ENCODE measurements at places on chromosomes 3 and 15. TPM values are rescaled to one million over a fixed set of nuclear protein-coding genes. Genes with fewer than 3 reads are reported as not detected.

MBNL1 gene
- 370 TPM for total RNA-seq

P2RY13 gene
- total RNA-seq, result not detected

CFAP91 gene
- total RNA-seq, result not detected

KCNMB3 gene
- 1.4 TPM for total RNA-seq

DNA sequence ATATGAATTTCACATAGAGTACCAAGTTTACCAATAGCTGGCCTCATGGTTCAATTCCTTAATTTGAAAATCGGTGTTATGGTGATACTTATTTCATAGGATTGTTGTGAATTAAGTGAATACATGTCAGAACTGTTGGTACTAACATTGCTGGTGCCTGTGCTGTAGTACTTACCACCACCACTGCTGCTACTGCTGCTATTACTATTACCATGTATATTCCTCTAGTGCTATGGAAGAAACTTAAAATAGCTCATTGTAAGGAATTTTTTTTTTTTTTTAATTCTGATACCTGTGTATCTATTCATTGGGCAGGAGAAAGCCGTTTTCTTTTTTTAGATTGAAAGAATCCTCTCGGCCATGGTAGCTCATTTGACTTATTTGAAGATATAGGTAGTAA lies 3.6 kb downstream of the FYTTD1 start:
- peaks cover 3% of the 10 kb centered on the region for H3K27me3 ChIP-seq
- peaks cover 41% of the 10 kb centered on the region for H3K4me1 ChIP-seq
- H3K27ac ChIP-seq, result no peak overlapping the region
- H3K36me3 ChIP-seq, result peaks cover 13% of the 10 kb centered on the region
- DNase-seq, result no peak

- DNase-seq, result no peak
- no peaks in the 10 kb centered on the region for H3K4me1 ChIP-seq
- no peak overlapping the region for H3K27ac ChIP-seq
- H3K27me3 ChIP-seq, result no peaks in the 10 kb centered on the region
- no peaks in the 10 kb centered on the region for H3K36me3 ChIP-seq
- no peak overlapping the region for H3K4me3 ChIP-seq
Measured at GRCh38 chr15:24696842-24697241, 21.3 kb downstream of the NPAP1 start.

DNA sequence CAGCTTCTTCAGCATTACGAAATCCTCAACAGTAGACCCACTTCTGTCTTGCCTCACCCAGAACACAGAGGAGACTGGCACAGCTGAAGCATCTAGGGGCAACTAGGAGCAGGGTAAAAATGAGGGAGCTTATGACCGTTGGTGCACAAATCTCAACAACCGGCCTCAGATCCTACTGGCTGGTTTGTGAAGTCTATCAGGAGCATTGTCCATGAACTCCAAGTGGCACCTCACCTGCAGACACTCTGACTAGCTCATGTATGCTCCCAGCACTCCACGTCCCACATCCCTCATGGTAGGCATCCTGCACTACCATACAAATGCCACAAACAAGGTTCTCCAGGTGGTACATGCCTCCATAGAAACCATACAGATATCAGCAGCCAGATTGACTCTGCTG lies 163.1 kb downstream of the TLE3 start:
- no peak overlapping the region for H3K27ac ChIP-seq
- peaks cover 2% of the 10 kb centered on the region for H3K36me3 ChIP-seq
- peak; percentile 16 for DNase-seq
- H3K27me3 ChIP-seq, result peaks cover 44% of the 10 kb centered on the region

DNA sequence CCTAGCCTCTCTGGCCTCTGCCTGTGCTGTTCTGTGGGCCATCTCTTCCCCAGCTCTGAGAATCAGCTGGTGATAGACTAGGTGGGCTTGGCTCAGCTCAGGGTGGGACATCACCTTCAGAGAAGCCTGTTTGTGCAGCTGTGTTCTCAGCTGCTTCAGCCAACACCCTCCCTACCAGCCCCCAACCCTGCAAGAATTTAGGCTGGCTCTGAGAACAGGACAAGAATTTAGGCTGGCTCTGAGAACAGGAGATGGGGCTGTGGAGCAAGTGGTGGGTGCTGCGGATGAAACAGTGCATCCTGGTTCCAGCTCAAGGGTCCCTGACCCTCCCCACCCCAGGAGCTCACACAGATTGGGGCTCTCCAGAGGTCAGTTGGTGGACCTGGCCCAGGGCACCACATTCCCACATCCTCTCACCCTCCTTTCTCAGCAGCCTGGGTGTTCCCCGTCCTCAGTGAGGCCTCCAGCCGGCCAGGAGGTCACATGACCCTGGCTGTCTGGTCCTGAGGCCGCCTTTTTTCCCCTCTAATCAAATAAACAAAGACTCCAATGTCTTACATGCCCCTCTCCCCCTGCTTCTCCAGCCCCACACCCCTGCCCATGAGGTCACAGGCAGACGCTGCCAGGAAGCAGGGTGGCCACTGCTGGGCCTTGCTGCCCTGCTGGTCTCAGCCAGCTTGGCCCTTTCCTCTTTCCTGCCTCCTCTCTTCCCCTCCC lies 14.9 kb downstream of the PLEKHO2 start:
- no peak overlapping the region for H3K4me3 ChIP-seq
- H3K36me3 ChIP-seq, result peaks cover 31% of the 10 kb centered on the region
- DNase-seq, result no peak
- peaks cover 40% of the 10 kb centered on the region for H3K4me1 ChIP-seq
- H3K27ac ChIP-seq, result peak overlapping the region; percentile 45
- no peaks in the 10 kb centered on the region for H3K27me3 ChIP-seq

GRCh38 chr15:61112231-61112630 lies 116.9 kb downstream of the RORA start:
- no peak for DNase-seq
- H3K27me3 ChIP-seq, result peaks cover 22% of the 10 kb centered on the region
- H3K36me3 ChIP-seq, result no peaks in the 10 kb centered on the region
- H3K4me1 ChIP-seq, result no peaks in the 10 kb centered on the region

GRCh38 chr15:52255935-52256334 lies 39.7 kb downstream of the MYO5C start:
- H3K27me3 ChIP-seq, result no peaks in the 10 kb centered on the region
- H3K4me1 ChIP-seq, result peaks cover 45% of the 10 kb centered on the region
- H3K4me3 ChIP-seq, result no peak overlapping the region
- no peaks in the 10 kb centered on the region for H3K36me3 ChIP-seq

- peak; percentile 77 for DNase-seq
- H3K4me1 ChIP-seq, result peaks cover 76% of the 10 kb centered on the region
- peaks cover 11% of the 10 kb centered on the region for H3K36me3 ChIP-seq
- no peaks in the 10 kb centered on the region for H3K27me3 ChIP-seq
- peak overlapping the region; percentile 60 for H3K4me3 ChIP-seq
- peak overlapping the region; percentile 92 for H3K27ac ChIP-seq
Measured at GRCh38 chr15:44676676-44677075, 13.2 kb upstream of the SPG11 start.

- no peak for DNase-seq
- no peaks in the 10 kb centered on the region for H3K27me3 ChIP-seq
- no peak overlapping the region for H3K4me3 ChIP-seq
- H3K36me3 ChIP-seq, result no peaks in the 10 kb centered on the region
Measured at GRCh38 chr3:157650172-157650571, 147.0 kb upstream of the VEPH1 start.

Data from activated CD8-positive, alpha-beta memory T cell treated with anti-CD3 and anti-CD28 coated beads, Interleukin-2, amount 10 ng/mL, durations not matched to agents 7 days and 5 days (primary cell).